GM04504 (cell line): ENCODE measurements at places on chromosomes 5 and 9.
A peak's percentile ranks its signal among the peaks of the same experiment; 100 is the strongest.

- no peak for DNase-seq
Observed at GRCh38 chr5:67407979-67408378, 211.4 kb upstream of the CD180 start.

DNA sequence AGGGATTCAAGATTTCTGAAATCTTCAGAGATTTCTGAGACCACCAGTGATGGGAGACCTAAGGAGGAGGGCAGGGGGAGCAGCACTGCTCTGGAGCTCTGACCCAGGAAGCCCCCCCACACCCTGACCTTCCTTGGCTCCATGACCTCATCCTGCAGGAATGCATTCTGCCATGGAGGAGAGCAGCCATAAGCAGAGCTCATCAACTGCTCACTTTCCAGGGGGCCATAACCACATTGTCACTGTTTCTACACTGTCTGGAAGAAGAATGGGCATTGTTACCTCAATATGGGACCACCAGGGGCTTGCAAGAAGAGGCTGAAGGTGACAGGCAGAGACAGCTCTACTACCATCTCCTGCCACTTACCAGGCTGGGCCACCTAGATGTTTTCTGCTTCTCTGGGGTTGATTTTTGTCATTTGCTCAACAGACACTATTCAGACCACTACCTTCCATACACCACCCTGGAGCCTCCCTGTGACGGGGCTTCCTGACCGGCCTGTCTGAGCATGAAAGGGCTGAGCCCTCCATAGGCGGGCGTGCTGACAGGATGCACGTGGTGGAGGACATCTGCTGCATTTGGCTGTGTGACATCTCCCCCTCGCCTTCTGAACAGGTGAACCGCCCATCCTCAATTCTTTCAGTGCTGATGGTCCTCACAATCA, 2.3 kb upstream of the TSC1 start:
- peak; percentile 28 for DNase-seq

DNA sequence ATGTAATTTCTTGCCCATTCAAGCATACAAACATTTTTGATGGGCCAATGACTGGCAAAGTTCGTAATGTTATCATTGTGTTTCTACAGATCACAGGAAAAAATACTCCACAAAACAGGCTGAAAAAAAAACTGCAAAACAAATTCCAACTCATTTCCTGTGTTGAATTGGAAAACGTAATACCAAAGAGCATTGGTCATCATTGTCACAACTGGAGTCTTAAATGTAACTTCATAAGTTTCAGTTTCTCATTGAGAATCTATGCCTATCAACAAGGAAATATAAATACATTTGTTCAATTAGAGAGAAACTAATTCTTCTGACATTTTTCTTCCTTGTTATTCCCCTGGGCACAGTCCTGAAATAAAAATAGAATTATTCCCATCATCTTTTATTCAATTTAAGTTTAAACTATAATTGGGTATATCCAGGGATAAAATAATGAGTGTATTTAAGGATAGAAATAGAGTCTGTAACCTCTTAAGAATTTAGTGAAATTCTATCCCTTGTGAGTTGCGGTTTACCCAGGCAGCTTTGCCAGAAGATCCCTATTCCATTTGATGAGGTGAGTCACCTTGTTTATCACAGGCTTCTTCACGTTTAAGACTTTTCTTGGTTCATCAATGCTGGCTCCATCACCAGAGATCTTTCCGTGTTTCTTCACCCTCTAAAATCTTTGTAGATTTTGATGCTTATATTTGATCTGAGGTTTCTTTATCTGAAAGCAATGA, 112.7 kb upstream of the ITGA1 start:
- DNase-seq, result no peak

DNA sequence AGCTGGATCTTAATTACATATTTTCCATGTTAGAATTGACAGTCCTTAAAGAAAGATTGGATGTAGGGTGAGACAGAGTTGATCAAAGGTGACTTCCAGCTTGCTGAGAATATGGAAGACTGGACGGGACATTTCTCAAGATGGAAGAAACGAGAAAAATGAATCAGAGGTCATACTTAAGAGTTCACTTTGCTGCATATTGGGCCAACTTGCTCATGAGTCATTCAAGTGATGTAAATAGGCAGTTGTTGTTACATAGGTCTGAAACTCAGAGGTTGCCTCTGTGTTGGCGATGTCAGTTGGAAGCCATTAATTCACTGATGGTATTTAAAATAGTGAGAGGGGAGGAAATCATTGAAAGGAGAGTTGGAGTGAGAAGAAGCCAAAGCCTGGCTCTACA, 132.8 kb downstream of the CD180 start:
- DNase-seq, result no peak

DNA sequence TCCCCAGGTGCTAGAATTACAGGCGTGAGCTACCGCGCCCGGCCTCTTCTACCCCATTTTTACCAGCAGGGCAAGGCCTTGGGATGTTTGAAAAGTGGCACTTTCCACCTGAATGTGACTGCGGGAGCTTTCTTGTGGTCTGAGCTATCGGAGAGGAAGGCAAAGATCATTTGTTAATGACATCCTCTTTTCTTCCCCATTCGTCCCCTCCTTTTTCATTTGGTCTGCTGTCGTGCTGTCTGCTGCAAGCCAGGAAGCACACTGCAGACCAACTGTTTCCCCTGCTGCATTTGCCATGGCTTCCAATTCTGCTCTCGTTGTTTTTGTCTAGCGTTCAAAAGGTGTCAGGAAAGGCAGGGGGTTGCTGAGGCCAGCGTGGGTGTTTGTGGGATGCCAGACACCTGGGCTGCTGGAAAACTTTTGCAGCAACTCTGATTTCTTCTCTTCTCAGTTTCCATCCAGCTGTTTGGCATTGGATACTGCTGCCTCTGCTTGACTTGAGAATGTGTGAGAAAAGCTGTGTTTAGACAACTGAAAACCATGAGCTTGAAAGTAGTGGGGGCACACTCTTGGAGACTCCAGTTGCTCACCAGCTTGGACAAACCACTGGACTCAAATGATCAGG, 196.4 kb upstream of the MSX2 start:
- no peak for DNase-seq
